ENCODE measurements at places on chromosomes 3 and 15.

DNA sequence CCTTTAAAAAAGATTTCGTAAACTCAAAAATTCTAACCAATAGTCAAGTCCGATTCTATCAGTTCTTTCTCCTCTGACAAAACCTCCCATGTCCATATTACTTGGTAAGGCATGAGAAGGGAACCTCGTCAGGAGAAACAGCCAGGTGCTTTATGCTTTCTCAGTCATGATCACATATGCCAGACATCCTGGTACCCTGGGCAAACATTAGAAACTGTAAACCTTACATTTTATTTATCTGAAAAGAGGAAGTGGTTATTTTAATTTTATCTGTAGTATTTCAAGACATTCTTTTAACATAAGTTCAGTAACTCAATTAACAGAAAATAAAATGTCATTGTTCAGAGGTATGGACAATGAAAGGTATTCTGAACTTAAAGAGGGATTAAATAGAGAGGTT lies 474.8 kb upstream of the GBE1 start:
- no peak for DNase-seq

DNA sequence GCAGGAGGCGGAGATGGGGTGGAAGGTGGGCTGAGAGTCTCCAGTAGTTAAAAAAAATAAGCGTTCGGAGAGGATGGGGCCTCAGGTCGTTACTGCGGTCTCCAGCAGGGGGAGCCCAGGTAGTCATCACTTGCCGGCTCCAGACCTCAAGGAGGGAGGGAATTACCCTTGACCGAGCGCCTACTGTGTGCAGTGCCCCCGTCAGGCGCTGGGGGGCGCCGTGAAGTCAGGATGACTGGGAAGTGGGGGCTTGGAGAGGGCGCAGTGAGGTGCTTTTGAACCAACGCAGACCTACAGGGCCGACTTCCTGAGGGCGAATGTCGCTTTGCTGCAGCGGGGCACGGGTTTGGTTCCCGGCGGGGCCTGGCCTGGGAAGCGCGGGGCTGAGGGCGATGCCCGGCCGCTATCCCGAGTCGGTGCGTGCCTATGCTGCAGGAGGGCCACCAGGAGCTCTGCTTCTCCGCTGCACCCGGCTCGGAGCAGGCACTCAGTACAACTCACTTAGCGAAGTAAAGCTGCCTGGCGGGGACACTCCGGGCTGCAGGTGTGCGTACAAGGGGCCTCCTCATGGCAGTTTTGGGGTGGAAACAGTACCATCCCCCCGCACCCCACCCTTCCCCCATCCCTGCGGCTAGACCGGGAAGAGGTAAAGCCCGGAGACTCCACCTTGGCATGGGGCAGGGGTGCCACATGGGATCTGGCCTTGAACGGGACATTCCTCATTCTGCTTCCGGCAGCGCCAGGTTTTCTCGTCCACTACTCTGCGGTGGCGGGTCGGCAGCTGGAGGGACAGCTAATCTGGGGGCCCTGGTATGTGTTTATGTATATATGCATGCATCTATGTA lies 79.8 kb downstream of the RHCG start:
- peak; percentile 31 for DNase-seq

DNA sequence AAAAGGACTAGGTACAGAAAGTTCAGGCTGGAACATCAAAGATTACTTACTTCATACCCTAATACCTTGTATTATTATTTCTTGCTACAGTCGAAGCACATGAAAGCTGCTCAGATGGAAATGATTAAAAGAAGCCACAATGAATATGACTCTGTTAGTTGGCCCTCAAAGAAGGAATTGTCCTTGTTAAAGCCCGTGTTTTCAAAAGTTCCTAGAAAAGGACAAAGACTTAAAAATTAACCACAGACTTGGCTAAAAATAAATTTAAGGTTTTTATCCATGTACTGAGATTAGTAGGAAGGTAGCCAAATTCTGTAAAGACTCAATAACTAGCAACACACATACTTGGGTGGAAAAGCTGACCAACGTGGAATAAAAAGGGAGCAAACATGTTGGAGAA lies 251.0 kb upstream of the RARB start:
- DNase-seq = no peak

GRCh38 chr15:82139823-82140268 lies 94.0 kb upstream of the MEX3B start:
- no peak for DNase-seq

DNA sequence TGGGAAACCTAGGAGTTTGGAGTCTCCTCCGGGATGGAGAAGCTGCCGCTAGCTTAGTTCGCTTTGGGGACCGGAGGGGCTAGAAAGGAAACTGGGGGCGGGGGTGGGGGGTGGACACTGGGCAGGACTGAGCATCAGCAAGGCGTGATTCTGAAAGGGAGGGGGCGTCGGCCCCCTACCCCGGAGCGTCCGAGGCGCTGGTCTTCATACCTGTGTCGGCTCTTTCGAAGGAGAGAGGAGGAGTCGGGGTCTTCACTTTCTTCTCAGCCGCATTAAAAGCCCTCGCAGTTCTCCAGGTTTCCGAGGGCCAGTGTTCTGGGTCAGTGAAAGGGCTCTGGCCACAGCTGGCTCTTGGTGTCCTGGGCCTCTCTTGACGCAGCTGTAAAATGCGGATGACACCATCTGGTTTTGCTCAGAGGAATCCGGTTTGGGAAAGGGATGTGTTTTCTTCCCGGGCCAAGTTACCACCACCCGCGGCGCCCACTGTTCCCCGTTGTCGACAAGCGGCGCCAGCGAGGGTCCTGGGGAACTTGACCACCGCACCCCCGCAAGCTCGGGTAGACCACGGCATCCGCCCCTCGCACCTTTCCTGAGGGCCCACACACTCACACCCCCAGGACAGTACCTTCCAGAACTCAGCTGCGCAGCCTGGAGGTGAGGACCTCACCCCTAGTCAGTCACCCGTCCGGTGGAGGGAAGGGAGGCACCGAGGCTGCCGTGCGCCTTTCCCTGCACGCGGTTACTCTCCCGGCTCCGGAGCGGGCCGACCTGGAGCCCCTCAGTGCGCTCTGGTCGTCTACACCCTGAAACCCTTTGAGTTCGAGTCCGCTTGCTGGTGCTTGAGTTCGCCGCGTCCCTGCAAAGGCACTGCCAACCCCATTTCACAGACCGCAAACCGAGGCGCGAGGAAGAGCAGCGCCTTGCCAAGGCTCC lies 660 bp downstream of the CCK start:
- DNase-seq = no peak

DNA sequence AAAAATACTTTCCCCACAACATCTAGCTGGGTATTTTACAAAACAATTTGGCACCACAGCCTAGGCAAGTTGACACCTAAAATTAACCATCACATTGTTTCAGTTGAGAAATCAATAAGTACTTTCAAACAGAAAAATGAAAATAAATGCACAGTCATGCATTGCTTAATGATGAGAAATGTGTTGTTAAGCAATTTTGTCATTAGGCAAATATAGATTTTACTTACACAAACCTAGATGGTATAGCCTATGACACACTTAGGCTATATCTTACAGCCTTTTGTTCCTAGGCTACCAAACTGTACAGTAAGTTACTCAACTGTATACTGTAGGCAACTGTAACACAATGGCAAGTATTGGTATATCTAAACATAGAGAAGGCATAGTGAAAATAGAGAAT lies 608.6 kb upstream of the BCHE start:
- no peak for DNase-seq

DNA sequence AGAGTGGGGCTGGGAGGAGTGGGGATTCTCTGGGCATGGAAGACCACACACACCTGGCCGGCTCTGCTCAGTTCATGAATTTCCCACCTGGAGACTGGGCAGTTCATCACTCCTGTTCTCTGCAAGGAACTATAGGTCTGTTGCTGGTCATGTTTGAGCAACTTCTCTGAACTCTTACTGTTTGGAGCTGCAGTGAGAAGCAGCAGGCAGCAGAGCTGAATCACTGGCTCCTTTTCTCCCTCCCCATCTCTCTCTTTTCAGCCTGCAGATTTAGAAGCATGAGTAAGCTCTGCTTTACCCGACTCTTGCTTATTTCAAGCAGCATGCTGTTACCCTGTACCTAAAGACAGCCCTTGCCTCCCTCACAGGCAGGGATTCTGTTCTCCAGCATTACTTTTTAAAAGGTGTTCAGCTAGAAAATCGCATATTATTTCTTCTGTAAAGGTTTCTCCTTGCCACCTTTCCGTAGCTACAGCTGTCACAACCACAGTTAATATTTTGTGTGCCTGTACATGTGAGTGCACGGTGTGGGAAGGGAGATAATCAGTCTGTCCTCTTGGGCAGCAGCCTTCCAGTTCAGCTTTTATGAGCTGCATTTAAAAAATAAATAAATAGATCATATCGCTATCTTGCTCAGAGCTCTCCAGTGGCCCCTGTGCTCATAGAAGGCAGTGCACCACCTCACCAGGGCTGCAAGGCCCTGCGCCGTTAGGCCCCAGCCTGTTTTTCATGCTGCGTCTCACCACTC lies 131.6 kb downstream of the CHCHD6 start:
- DNase-seq = no peak

GRCh38 chr3:115922681-115923347 lies 299.5 kb downstream of the GAP43 start:
- no peak for DNase-seq

- no peak for DNase-seq
These were observed 593.6 kb downstream of the ZIC1 start for GRCh38 chr3:148002705-148003205.

GRCh38 chr15:44023176-44023575 lies 171.9 kb downstream of the FRMD5 start:
- DNase-seq = no peak

DNA sequence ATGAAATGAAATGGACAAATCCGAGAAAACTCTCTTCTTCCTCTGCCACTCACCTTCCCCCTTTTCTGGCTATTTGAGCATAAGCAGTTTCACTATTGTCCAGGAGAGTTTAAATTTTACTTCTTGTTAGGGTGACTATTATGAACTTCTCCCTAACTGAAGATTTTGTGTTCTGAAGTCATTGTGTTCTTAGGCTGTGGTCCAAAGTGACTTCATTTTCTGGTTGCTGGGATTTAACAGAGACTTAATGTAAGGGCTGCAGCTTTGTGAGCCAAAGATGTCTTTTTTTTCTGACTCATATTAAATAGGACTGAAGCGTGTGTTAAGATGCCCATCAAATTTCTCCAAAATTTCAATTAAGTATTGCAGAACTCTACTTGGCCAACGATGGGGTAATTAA lies 46.5 kb upstream of the FSTL1 start:
- DNase-seq = no peak

DNA sequence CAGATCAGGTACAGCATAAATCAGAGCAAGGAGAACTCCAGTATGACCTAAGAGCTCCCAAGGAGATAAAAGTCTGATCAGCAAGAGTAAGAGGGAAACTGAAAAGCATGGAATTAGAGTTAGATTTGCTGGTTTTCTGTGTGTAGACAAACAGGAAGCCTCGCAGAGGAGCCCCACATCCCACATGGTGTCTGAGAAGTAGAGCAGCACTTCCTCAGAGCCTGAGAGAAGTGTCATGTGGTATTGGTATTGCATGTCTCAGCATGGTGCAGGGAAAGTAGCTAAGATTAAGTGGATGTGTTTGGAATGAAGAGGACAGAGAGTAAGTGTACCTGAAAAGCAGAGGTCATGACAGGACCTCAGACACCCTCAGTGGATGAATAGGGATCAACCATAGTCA lies 175.4 kb upstream of the GBE1 start:
- DNase-seq = no peak

- no peak for DNase-seq
These were observed 57.9 kb downstream of the PRICKLE2 start for GRCh38 chr3:64167351-64167750.

DNA sequence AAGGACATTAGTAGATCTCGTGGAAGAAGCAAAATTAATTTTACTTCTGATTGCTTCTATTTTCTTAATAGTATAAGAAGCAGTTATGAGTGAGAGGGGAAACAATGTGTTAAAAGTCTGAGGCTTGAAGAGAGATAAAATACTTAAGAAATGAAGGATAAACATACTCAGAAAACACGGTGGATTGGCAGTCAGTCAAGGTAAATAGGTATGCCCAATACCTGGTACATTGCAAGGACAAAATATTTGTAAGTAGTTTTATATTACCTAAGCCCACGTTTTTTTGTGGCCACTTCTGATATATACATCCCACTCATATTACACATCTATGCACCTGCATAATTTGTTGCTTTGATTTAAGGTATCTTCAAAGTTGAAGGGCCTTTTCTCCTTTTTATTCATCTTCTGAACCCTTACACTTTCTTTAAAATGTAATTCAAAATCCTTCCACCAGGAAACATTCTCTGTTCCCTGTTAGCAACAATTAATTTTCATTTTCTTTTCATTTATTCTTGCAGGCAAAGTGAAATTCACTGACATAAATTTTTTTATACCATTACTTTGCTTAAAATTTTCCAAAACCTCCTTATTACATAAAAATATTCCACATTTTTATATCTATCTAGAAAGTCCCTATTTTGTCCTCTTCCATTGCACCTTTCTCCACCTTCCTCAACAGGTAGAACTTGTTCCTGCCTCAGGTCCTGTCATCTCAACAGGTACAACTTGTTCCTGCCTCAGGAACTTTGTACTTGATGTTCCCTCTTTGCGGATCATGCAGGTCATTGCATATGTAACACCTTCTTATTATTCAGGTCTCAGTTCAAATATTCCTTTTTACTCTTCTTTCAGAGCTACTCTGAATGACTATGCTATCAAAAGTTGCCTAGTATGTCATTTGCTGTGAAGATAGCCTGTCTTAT lies 755.7 kb upstream of the ALCAM start:
- no peak for DNase-seq

DNA sequence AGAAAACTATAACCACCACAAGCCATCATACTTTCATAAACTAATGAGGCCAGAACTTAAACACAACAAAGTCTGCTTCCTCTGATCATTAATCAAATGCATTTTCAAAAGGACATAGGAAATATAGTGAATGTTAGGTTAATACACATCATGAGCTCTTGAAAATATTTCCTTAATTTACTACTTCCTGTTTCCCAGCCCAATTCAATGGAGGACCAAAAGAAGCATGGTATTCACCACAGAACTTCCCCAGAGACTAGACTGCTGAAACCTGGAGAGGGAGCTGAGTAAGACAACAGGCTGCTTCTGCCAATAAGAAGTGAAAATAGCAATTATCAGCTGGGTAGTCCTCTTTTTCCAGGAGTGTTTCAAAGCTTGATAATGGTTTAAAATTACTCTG lies 250.3 kb downstream of the ULK4 start:
- DNase-seq = no peak

- no peak for DNase-seq
These were observed 787 bp downstream of the TRPM1 start for GRCh38 chr15:31100738-31101137.

DNA sequence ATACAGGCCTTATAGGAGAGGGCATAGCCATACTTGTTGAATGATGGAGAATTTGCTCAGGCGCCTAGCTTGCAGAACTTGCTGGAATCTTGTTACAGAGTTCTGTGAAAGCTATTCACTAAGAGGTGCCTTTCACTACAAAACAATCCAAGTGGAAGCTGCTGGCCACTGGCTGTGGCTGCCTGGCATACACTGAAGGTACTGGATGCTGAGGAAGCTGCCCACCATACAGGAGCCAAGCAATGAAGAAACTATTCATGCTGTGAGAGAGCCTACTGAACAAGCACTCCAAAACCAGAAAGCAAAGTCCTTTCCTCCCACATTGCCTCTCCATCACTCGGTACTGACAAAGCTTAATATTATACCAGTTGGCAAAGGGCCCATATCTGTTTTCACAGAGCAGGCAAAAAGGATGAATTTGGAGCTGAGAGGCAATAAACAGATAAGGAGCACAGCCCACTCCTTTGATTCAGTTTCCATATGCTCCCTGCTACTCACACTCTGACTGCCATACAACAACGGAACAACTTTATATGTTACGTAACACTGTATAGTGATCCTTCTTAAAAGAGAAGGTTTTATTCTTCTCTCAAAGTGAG lies 192.6 kb upstream of the ALCAM start:
- DNase-seq = no peak
